Suppressor macrophage treated with lipopolysaccharide for 1 hour (primary cell): ENCODE measurements at places on chromosomes 4 and X.
A peak's percentile ranks its signal among the peaks of the same experiment; 100 is the strongest.

DNA sequence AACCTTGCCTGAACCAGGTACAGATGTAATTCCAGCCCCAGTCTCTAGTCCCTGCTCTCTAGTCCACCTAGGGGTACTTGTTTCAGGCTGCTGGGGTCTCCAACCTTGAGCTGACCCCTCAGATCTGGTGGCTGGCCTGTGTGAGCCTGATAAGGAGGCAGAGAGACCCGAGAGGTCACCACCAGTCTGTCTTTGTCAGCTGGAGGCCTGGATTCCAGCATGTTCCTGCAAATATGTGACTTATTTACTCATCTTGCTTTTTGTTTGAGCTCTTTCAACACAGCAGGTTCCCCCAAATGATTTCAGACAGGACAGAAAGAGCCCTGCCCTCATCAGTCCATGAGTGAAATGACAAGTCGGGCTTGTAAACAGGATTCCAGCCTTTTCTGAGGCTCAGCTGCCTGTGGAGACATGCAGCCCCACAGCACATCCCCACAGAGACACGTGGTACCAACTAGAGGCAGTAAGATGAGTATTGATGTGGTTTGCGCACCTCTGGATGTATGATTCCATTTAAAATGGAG, 37.5 kb upstream of the STK26 start:
- peak; percentile 19 for DNase-seq

DNA sequence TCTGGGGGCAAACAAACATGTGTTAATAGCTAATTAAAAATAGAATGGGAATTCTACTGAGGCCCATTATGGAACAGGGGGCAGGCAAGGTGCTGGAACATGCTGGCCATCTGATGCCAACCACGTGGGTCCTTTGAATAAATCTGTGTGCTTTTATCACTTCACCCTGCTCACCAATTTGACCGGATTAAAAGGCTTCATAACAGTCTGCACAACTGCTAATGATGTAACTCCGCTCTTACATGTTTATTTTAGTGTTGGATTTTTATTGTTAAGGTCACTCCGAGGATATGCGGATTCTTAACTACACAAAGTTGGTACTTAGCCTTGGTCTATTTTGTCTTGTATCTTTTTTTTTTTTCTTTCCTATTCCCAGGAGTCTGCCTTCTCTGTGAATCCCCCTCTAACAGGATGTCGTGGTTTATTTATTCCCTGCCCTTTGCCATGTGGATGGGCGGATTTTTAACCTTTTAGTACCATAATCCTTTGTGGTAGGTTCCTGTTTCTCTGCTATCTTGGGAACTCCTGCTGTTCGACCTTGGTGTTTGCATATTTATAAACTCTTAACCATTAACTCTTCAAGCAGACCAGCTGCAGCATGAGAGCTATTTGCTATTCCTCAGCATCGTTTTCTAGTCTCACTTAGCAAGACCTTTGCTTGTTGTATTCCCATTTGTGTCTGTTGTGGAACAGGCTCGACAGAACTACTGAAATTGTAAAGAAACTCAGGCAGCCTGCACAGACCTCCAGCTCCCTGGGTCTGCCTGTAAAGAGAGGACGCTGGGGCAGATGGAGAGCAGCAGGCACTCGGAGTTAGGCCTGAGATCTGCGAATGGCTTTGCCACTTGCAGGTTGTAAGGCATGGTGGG, 38.0 kb downstream of the TRIM2 start:
- DNase-seq, result no peak

DNA sequence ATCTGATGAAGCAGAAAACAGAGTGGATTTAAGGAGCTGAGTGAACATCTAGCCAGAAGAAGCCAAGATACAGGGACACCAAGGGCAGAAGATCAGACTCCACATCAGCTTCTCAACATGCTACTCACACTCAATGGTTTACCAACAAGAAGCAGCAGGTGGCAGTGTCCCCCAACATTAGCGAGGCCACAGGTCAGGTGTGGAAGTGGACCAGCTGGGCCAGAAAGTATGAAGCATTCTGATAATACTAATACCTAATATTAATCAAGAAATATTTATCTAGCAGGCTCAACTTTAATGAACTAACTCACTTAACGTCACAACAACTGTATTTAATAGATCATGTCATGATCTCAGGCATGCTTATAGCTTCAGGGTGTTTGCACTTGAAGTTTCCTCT, 73.4 kb upstream of the TTC29 start:
- DNase-seq, result peak; percentile 41

GRCh38 chr4:169142391-169142790, 128.4 kb downstream of the SH3RF1 start:
- DNase-seq, result no peak

GRCh38 chr4:188168726-188169373, 29.6 kb downstream of the TRIML1 start:
- no peak for DNase-seq

DNA sequence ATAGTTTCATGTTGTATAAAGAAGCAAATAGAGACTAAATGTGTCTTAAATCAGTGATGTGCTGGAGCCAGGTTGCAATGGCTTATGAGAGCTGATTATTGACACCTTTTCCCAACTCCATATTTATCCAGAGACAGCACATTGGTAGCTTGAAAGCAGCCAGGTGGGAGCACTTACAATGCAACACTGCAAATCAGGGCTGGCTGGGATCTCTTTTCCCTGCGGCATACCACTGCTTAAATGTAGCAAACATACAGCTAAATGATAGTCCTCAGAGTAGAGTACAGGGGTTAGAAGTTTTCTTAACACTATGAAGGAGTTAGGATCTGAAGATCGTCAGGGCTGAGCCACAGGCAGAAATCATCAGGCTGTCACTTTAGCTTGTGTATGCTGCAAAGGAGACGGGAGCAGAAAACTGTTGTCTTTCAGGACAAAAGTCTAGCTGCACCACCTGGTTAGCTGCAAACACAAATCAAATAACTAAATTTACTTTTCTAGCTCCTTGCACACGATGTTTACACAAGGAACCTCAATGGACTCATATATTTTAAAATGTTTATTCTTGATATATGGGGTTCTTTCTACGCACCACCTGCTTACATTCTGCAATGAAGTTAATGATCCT, 527.3 kb downstream of the TLL1 start:
- DNase-seq, result no peak
